Effector CD4-positive, alpha-beta T cell (primary cell): ENCODE measurements at places on chromosomes 5 and 9.

DNA sequence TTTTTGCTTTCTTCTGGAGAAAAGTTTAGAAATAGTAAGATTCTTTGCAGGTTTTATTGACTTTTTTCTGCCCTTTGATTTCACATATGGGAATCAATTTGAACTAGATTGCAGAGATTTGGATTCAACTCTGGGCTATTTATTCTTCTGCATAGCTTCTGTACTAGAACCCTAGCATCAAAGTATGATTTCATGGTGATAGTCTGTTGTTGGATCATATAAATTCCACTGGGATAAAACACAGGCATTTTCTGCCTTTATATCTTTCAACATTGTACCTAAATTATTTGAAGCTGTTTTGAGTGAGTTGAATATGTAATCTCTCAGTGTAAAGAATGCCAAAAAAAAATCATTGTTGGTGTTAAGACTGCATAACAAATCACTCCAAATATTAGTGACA is 458.4 kb upstream of the MPDZ start:
- no peak for DNase-seq

DNA sequence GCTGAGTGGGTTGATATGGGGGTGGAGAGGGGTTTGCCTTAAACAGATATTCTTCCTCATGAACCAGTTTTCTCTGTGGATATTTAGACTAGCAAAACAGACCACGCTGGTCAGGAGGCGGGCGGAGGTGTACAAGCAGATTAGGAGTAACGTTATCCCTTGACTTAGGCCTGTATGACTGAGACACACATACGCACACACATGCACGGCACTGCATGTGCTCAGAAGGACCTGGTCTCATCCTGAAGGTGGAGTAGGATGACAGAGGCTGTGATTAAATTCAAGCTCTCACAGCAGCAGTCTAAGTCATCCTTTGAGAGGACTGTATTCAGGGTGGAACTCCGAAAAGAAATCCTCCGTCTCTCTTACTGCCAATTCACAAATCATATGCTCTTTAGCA is 209.7 kb downstream of the DIRAS2 start:
- no peak for DNase-seq

DNA sequence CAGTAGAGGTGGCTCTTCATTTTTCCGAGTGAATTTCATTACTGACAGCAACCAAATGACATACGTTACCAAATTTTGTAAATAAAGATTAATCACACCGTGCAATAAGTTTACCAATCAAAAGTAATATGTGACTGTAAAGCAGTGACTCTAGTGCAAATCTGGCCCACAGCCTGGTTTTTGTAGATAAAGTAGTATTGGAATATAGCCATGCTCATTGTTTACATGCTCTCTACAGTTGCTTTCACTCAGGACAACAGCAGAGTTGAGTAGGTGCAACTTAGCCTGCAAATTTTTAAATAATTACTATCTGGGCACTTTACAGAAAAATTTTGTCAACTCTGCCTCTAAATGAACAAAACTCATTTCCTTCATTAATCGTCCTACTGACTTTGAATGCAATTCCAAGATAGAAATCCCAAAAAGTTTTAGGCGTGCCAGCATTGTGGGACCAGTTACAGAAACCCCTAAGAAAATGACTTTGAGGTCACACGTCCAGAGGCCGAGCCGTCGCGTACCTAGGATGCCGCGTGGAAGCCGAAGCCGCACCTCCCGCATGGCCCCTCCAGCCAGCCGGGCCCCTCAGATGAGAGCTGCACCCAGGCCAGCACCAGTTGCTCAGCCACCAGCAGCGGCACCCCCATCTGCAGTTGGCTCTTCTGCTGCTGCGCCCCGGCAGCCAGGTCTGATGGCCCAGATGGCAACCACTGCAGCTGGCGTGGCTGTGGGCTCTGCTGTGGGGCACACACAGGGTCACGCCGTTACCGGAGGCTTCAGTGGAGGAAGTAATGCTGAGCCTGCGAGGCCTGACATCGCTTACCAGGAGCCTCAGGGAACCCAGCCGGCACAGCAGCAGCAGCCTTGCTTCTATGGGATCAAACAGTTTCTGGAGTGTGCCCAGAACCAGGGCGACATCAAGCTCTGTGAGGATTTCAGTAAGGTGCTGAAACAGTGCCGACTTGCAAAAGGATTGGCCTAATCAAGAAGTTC is 180.7 kb upstream of the TLE4 start:
- no peak for DNase-seq

- DNase-seq = no peak
These were observed 83.7 kb downstream of the TARS1 start for GRCh38 chr5:33524476-33524875.

DNA sequence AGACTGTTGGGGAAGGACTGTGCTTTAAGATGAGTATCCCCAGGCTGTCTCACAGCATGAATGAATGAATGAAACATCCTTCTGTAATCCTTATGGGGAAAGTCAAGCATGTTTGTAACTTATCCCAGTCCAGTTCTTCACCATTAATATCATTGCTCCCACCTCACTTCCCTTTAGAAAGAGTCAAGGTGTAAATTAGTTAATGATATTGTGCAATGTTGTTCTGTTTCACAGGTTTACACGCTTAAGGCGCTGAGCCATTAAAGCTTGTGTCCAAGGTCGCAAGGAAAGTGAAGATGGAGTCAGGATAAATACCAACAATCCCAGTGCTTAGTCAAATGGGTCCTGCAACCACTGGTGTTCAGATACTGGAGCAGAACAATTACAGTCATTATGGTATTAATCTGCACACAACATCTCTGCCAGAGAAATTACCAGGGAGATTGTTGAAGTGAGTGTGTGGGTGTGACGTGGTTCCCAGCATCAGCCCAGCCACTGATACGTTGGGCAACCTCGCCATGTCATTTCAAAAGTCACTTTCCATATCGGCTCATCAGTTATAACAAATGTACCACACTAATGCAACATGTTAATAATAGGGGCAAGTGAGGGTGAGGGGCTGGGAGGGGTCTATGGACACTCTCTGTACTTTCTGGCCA is 1.5 kb upstream of the MYO10 start:
- DNase-seq = no peak

DNA sequence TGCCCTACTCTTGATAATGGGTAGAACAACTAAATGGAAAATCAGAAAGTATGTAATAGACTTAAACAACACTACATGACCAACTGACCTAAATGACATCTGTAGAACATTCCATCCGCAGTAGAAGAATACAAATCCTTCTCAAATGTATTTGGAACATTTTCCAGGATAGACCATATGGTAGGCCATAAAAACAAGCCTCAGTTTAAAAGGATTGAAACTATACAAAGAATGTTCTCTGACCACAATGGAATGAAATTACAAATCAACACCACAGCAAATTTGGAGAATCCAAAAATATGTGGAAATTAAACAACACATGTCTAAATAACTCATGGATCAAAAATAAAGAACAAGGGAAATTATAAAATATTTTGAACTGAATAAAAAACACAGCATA is 189.2 kb downstream of the NDUFS4 start:
- DNase-seq = no peak

- no peak for DNase-seq
These were observed 50.8 kb downstream of the ERAP1 start for GRCh38 chr5:96756985-96757384.

GRCh38 chr9:100111235-100111634 is 12.2 kb downstream of the INVS start:
- DNase-seq = no peak

DNA sequence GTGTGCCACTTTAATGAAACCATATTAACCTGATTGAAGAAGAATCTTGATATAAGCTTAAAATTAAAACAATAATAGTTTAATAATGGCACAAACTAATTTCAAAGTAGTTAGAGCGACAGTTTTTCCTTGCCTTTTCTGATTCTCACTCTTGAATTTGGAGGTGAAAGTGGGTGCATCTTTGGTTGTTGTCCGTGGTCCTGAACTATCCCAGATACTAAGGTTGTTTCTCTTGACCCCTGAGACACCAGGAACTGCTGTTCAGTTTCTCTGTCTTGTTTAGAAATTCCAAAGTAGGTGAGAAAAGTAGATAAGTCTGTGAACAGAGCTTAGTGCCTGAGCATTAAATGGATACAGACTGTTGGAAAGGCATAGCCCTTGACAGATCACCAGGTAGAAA is 274.7 kb downstream of the FBXL7 start:
- DNase-seq = no peak

- peak; percentile 74 for DNase-seq
These were observed 2.4 kb downstream of the SMARCA2 start for GRCh38 chr9:2017331-2018161.

- DNase-seq = no peak
These were observed 31.3 kb downstream of the FYB1 start for GRCh38 chr5:39187831-39188731.

DNA sequence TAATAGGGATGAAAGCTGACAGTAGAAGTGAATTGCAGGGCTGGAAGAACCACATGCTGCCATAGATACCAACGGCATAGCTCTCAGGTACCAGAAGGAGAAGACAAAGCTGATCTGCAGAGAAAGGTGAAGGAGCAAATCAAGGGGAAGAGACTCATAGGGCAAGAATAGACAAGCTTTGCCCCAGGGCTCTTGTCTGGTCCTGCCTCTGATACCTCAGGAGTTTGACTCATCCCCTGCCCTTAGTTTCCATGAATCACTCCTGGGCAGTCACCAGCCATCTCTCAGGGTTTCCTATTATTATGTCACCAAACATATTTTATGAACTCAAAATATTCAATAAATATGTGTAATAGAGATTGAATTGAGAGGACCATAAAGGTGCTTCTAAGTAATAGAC is 800.9 kb downstream of the DNAH5 start:
- DNase-seq = no peak

DNA sequence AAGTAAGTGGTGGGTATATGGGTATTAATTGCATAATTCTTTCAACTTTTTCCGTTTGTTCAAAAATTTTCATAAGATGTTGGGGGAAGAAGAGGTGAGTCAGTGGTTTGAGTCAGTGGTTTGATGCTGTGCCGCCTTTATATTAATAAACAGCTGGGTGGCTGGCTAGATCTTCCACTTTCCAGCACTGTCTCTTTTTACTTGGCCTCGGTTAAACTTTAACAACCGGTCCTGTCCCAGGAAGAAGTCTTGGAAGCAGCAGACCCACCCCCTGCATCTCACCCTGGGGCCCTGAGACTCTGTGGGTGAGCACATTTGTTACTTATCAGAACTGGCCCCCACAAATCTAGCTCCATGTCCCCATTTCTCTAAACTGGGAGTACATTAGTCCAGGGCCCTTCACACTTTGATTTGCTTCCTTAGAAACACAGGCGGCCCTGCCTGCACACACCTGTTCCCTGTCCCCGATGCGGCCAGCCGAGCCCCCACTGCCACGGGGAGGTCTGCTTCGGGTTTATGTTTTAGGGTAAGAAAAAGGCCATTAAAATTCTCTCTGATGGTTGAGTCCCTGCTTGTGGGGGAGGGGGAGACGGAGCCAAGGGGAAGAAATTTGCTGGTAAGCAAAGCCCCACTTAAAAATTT is 90.7 kb downstream of the PTCH1 start:
- DNase-seq = no peak

- no peak for DNase-seq
These were observed 443.6 kb downstream of the ELAVL2 start for GRCh38 chr9:23382418-23382817.

GRCh38 chr9:89768650-89769071 is 163.8 kb downstream of the GADD45G start:
- no peak for DNase-seq

- DNase-seq = no peak
These were observed 71.5 kb upstream of the ERBIN start for GRCh38 chr5:65854925-65855324.

GRCh38 chr5:152824316-152824715 is 419.2 kb upstream of the NMUR2 start:
- DNase-seq = no peak

- no peak for DNase-seq
These were observed 64.9 kb downstream of the PDE4D start for GRCh38 chr5:59828623-59829022.

- no peak for DNase-seq
These were observed 92.2 kb upstream of the SLCO4C1 start for GRCh38 chr5:102388235-102388634.

GRCh38 chr5:155947394-155948062 is 379.4 kb upstream of the SGCD start:
- DNase-seq = no peak

GRCh38 chr9:34310215-34310614 is 18.9 kb downstream of the KIF24 start:
- DNase-seq = no peak

- DNase-seq = no peak
These were observed 502.8 kb downstream of the BNC2 start for GRCh38 chr9:16367605-16368231.

DNA sequence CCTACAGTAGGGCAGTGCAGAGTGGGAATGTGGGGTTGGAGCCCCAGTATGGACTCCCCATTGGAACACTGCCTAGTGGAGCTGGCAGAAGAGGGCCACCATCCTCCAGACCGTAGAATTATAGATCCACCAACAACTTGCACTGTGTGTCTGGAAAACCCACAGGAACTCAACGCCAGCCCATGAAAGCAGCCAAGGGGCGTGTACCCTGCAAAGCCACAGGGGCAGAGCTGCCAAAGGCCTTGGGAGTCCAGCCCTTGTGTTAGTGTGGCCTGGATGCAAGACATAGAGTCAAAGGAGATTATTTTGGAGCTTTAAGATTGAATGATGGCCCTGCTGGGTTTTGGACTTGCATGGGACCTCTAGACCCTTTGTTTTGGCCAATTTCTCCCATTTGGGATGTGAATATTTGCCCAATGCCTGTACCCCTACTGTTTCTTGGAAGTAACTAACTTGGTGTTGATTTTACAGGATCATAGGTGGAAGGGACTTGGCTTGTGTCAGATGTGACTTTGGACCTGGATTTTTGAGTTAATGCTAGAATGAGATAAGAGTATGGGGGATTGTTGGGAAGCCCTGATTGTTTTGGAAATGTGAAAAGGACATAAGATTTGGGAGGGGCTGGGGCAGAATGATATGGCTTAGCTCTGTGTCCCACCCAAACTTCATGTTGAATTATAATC is 266.8 kb downstream of the SEMA5A start:
- DNase-seq = no peak

GRCh38 chr5:517535-518100 is 6.6 kb downstream of the SLC9A3 start:
- DNase-seq = no peak

DNA sequence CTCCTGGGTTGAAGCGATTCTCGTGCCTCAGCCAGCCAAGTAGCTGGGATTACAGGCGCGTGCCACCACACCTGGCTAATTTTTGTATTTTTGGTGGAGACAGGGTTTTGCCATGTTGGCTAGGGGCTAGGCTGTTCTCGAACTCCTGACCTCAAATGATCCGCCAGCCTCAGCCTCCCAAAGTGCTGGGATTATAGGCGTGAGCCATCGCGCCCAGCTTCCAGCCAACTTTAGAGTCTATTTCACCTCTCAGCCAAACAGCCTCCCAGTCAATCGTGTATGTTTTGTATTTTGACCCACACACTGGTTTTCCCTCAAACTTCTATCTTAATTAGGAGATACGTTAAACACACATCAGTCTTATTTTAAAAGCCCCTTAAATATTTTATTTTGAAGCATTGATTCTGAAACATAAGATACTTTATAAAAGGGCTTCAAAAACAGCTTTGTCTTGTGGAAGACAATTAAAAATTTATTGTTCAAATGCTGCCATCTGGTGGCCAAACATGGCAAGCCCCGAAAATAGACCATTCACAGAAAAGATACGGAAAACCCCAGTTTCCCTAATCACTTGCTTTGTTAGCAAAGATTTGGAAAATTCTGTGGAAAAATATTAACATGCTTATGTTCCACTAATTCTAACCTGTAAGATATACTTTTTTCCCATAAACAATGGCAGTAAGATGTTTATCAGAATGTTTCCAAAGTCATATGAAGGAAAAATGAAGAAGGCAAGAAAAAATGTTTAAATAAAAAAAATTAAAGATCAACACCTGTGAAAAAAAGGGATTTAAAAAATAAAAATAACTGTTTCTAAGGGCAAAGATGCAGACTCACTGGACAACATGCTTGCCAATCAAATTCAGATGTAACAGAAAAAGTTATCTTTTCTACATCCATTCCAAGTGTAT is 33.1 kb downstream of the APTX start:
- peak; percentile 42 for DNase-seq
